ENCODE measurements at places on chromosomes 7 and 10.

DNA sequence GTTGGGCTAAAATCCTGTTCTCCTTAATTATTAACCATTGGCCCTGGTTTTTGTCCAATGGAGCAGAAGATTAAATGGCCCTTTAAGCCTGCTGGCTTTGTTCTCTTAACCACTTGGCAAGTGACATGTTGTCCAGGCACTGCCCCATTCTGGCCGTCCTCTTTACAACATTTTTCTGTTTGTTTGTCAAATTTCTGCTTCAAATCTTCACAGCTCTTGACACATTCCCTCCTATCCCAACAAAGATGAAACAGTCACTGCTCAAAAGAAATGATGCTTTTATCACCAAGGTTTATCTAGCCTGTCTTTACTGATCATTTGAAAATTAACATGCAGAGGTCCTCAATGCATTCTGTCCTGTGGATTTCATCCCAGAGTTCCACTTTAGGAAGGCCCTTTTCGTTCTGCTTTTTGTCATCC, 700.4 kb downstream of the KCNMA1 start:
- DNase-seq, result no peak

- DNase-seq, result no peak
These were observed 101.8 kb upstream of the RELN start for GRCh38 chr7:104091242-104091641.

DNA sequence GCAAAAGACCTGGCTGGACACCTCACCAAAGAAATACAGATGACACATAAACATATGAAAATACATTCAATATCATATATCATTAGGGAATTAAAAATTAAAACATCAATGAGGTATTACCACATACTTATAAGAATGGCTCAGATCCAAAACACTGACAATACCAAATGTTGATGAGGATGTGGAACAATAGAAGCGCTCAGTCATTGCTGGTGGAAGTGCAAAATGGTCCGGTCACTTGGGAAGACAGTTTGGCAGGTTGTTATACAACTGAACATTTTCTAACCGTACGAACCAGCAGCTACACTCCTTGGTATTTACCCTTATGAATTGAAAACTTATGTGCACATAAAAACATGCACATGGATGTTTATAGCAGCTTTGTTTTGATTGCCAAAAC, 38.5 kb downstream of the ZMYND11 start:
- no peak for DNase-seq

DNA sequence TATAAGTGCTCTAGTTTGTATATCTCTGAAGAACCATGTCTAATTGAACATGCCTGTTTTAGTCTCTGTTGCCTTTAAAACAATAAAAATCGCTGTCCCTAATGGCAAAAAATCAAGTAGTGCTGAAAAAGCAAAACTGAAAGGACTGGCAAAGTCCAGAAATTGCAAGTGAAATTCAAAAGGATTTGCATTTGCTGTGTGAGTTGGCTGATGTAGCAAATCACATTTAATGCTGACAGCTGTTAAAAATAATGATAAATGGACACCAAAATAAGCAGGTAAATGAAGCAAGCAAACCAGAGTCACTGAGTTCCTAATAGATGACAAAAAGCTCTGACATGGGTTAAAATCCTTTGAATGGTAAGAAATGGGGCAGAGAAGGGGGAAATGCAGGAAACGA, 874.1 kb downstream of the GRM8 start:
- no peak for DNase-seq

Data from stimulated activated CD8-positive, alpha-beta memory T cell treated with anti-CD3 and anti-CD28 coated beads, Interleukin-15, amount 100 ng/mL, for 4 hours (primary cell).